ENCODE measurements at places on chromosomes 3 and 15. TPM values are rescaled to one million over a fixed set of nuclear protein-coding genes. Genes with fewer than 3 reads are reported as not detected.

DNA sequence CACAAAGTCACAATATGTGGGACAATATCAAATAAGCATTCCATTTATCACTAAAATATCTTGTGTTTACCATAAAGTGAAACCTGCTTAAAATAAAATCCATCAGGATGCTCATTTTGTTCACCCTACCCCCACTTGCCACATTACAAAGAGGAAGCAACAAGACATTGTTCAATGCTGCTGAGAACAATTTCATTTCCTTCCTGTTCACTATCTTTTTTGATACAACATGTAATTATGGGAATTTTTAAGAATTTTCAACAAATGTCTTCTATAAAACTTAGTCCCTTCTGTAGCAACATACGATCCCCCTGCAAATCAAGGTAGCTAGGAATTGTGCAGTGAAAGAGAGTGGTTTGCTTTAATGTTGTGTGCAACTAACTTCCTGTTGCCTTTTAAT is 34.9 kb upstream of the GPR160 start:
- DNase-seq, result no peak

The CNTN3 gene
- total RNA-seq, result 21.7 TPM

GRCh38 chr3:98734735-98735134 is 28.4 kb upstream of the ST3GAL6 start:
- DNase-seq, result no peak

GRCh38 chr3:52253314-52254304 is 8.1 kb downstream of the PPM1M start:
- DNase-seq, result no peak

- no peak for DNase-seq
These were observed 90.4 kb downstream of the SRGAP3 start for GRCh38 chr3:9158865-9159630.

DNA sequence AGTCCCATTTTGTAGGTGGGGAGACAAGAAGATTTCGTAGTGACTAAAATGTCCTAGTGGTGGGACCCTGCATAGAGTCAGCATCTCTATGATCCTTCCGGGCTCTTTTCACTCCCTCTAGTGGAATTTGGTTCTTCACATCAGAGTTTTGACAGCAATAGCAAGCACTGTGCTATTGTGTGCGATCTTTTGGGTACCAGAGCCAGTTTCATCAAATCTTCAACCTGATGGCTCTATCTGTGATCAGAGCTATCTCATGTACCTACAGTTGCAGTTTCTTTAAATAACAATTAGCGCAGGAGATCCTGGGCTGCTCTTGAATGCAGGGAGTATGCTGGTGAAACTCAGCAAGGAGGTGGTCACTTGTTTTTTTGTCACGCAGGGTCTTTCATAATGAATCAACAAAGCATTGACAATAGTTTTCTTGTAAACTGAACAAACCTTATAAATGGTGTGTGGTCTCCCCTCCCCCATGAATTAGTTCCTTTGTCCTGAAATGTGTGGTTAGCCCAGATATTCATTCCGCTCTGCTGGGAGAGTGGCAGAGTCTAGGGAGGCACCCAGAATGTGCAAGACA is 257.2 kb upstream of the SOX2 start:
- DNase-seq, result no peak

Measured in skin of body (tissue), 3 donors.